ENCODE measurements at places on chromosomes 3 and 15. TPM values are rescaled to one million over a fixed set of nuclear protein-coding genes. Genes with fewer than 3 reads are reported as not detected.

The PRSS50 gene
- 0.07 TPM for total RNA-seq

The SLC25A26 gene
- 26.5 TPM for total RNA-seq

- no peak for DNase-seq
Measured at GRCh38 chr15:32838338-32838737, 120.5 kb downstream of the GREM1 start.

The GP5 gene
- not detected for total RNA-seq

DNA sequence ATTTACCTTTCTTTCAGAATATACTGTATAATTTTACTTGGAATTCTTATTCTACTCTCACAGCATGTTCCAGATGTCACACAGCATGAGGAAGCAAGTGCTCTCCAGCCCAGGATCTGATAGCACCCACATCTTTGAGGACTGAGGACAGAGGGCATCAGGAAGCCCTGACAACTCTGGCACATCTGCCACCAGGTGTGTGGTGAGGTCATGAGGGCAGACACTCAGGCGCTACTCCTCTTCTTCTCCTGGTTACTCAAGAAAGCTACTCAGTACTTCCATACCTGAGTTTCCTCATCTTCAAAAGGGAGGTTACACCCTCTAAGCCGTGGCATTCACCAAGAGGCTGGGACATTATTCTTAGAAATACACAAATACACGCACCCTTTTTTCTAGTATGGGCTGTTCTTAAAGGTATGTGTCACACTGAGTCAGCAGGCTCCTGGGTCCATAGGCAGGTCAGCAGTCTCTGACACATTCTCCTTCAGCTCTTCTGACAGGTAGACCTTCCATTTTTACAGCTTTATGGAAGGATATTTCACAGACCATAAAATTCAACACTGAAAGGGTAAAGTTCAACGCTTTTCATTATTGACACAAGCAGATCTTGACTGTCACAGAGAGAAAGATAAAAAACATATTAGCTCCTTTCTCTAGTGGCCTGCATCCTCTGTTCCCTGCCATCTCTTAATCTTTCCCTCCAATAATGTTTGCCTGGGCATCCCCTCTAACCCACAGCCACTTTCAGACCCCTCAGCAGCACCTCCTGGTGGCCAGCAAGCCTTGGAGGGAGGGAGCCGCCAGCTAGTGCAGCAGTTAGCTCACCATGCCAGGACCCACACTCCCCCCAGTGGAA lies 103.2 kb upstream of the TJP1 start:
- peak; percentile 81 for DNase-seq

The C3orf70 gene
- 1.1 TPM for total RNA-seq

- no peak for DNase-seq
Measured at GRCh38 chr3:16311960-16312451, 47.0 kb downstream of the OXNAD1 start.

DNA sequence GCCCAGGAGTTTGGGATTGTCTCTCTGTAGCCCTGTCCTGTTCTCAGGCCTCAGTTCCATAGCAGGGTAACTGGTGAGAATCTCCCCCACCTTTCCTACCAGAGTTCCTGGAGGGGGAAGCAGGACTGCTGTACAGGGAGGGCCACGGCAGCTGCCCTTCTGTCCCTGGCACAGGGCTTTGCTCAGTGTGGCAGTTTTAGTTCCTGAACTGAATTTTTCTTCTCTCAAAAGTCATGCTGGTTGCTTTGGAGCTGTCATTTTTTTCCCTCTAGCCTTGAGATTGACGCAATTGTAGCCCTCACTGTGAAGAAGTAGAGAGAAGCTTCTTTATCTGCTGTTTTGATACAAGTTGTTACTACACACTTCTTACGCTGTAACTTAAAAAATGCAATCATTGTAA lies 55.5 kb downstream of the TPRG1 start:
- DNase-seq, result no peak

The INTS14 gene
- 35.8 TPM for total RNA-seq

DNA sequence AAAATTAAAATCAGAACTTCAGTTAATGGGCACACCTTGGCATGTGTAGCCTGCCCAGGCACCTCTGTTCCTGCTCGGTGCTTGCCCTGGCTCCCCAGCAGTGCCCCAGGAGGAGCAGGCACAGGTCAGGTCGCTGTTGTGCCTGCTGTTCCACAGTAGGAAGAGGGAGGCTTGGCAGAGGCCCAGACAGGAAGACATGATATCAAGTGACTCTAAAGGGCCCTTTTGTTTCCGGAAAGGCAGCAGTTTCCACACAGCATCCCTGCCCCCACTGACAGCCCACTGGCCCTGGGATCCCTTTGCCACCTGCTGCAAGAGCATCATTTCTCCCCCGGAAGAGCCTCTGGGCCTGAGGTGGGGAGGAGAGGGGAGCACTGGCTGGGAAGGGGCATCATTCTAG lies 40.5 kb upstream of the HES1 start:
- no peak for DNase-seq

- no peak for DNase-seq
Measured at GRCh38 chr15:50881121-50882048, 27.1 kb upstream of the AP4E1 start.

The ZNF385D gene
- total RNA-seq, result 0.11 TPM

The LTK gene
- total RNA-seq, result 0.07 TPM

GRCh38 chr3:170634663-170635384 lies 48.9 kb upstream of the SLC7A14 start:
- no peak for DNase-seq

The FETUB gene
- not detected for total RNA-seq

DNA sequence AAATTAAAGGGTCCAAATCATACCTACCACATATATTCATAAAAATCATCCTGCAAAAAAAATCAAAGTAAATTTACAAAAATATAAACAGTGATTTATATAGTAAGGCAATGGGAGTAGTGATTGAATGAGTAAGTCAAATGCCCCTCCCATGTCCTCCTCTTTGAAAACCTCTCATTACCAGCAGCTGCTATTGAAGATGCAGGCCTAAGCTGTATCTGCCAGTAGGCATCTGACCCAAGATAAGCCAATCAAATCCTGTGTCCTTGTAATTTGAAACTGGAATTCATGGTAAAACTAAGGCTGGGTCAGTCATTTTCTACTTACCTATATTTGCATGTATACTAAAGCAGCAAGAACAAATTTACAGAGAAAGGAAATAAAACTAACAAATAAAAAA lies 60.4 kb upstream of the POU1F1 start:
- DNase-seq, result peak; percentile 5

DNA sequence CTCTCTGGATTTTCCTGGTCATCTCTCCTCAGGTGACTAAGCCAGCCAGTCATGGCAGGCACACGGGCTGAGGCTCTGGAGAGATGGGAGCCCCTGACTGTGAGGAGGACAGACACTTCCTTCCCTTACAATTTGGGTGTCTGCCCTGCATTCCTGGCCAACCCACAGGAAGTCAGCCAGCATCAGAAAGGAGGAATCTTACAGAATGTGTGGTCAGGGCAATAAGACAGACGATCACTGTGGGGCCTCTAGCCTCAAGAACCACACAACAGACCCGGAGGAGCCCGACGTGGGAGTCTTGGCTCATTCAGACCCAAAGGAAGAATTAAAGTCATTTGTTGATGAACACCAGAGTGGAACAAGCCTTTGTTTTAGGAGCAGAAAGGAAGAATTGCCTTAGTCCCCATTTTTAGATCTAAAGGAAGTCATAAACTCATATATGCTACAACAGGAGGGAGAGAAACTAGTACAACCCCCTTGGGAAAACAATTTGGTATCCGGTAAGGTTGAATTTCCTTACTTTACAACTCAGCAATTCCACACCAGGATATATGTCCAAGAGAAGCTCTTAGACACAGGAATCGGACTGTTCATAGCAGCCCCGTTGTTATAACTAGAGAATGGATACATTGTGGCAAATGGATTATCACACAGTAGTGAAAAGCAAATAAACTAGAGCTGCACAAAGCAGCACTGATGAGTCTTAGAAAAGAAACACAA lies 62.2 kb downstream of the ABTB1 start:
- DNase-seq, result no peak

GRCh38 chr3:10867384-10867783 lies 51.4 kb downstream of the SLC6A11 start:
- DNase-seq, result peak; percentile 59

The ATP13A5 gene
- total RNA-seq, result 0.03 TPM
